ENCODE measurements at places on chromosomes 16 and 17. TPM values are rescaled to one million over a fixed set of nuclear protein-coding genes. Genes with fewer than 3 reads are reported as not detected.

The SPATA22 gene
- 0.44 TPM for total RNA-seq

The SLC5A11 gene
- total RNA-seq, result not detected

The RABEP2 gene
- total RNA-seq, result 19.6 TPM

The ABCC12 gene
- 0.11 TPM for total RNA-seq

DNA sequence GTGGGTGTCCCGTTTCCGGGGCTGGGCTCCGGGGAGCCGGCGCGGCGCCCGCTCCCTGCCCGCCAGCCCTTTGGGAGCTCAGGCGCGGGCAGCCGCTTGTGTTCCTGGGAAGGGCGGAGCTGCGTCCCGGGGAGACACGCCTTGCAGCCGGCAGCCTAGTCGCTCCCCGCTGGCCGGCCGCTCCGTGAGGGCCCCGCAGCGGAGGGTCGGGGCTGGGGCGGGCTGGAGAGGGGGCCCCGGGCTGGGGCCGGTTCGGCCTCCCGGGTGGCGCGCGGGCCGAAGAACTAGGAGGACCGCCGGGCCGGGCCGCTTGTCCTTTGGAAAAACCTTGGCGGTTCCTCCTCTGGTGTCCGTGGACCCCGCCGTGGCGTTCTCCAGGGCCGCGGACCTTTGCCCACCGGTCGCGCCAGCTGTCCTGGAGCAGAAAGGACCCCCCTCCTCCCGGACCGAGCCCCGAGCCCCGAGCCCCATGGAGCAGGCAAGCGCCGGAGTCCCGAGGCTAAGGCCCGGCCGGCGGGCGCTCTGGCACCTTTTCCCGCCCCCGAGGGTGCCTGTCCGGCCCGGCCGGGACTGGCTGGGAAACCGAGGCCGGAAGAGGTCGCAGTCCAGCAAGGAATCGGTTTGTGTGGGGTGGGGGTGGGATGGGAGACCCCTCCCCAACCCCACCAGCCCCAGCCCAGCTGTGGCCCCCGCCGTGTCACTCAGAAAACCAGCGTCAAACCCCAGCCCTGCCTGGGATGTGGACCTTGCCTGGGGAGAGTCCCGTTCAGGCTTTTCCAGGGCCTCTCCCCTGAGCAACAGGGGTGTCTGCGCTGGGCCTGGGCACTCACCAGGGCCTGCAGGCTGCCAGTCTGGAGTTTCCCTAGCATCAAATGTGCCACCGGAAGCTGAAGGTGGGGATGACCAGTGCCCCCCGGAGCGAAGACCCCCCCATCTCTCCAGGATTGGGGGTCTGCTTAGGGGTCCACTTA lies 6.8 kb upstream of the TBC1D3B start:
- peak; percentile 89 for DNase-seq

DNA sequence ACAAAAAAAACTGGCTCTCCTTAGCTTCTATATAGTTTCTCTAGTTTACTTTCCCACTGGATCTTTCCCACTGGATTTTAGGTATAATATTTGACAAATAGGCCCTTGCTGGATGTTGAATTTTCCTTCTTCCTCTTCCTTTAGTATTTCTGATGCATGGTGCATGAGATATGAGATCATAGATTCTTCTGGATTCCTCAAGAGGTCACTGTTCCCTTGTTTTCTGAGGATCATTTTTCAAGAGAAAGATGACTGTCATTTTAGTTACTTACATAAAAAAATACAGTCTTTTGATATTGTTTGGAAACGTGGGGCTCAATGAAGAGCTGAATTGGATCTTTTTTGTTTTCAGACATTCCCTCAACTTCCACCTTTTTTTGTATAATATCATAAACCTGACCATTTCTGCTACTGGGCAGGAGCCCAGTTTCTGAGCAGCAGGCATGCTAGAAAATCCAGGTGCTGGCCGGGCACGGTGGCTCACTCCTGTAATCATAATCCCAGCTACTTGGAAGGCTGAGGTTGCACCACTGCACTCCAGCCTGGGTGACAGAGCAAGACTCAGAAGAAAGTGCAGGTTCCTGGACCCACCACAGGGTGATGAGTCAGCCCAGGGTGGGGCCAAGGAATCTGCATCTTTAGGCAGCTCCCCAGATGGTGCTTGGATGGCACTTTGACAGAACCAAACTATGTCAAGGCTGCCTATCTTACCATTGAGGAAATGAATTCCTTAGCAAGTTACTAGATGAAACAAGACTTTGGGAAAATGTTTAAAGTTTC lies 70.3 kb downstream of the SDR42E1 start:
- DNase-seq, result peak; percentile 89

DNA sequence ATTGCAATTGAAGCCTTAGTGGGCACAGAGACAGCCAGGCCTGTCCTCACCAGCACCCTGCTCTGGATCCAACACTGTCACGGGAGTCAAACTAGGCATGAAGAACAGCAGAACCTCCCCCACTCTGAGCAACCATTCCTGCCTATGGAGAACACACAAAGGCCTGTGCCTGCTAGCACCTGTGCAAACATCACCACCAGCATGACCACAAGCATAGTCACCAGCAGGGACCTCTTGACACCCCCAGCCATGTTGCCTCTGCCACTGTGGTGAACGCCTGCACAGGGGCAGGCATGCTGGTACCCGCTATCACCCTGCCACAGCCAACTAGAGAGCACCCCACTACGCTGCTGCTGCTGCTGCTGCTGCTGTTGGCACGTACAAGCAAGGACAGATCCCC lies 51.7 kb downstream of the CMC2 start:
- DNase-seq, result no peak

- no peak for DNase-seq
Observed at GRCh38 chr16:55076053-55076452, 145.4 kb downstream of the IRX5 start.

DNA sequence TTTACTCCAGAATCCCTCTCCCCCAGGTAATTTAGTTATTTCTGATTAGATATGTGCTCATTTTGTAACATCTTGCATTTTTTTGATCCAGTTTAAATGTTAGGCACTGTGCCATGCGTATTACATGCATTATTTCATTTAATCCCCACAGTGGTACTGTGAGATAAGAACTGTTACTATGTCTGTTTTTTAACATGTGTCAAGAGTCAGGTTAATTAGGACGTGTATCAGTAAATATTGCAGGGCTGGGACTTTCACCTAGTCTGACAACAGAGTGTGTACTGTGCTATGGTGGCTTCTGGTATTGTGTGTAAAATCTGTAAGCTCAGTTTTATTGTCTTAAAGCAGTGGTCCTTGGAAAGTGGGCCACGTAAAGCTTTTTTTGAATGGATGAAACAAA lies 10.6 kb downstream of the RSPRY1 start:
- no peak for DNase-seq

DNA sequence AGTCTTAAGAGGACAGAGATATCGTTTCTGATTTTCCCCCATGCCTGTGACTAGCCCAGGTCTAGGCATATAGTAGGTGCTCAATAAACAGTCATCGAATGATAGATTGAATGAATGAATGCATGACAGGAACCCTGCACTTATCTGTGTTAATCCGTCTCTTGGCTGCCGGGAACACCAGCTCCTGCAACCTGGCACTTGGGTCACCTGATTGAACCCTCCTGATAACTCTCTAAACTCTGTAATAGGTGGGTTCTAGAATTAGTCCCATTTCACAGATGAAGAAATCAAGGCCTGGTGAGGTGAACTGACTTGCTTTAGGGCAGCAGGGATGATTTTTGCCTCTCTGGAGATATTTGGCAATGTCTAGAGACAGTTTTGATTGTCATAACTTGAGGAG lies 43.7 kb downstream of the ABCC1 start:
- DNase-seq, result no peak

GRCh38 chr16:73275448-73275847 lies 227.5 kb upstream of the ZFHX3 start:
- DNase-seq, result no peak

GRCh38 chr17:75679706-75680211 lies 12.6 kb downstream of the SAP30BP start:
- no peak for DNase-seq

- no peak for DNase-seq
Observed at GRCh38 chr16:78435260-78435659, 335.8 kb downstream of the WWOX start.

- DNase-seq, result no peak
Observed at GRCh38 chr17:63444457-63444856, 1.6 kb downstream of the CYB561 start.
